ENCODE measurements at places on chromosomes 7 and 10. TPM values are rescaled to one million over a fixed set of nuclear protein-coding genes. Genes with fewer than 3 reads are reported as not detected.

FOXL3 gene
- total RNA-seq = not detected

WNT2 gene
- not detected for total RNA-seq

TRPV6 gene
- total RNA-seq = 0.48 TPM

AOAH gene
- 0.55 TPM for total RNA-seq

OR2A1 gene
- total RNA-seq = not detected

FXYD4 gene
- total RNA-seq = not detected

SFMBT2 gene
- 8.6 TPM for total RNA-seq

NPC1L1 gene
- total RNA-seq = not detected

CYP26C1 gene
- 0.21 TPM for total RNA-seq

PTCD1 gene
- total RNA-seq = 7.5 TPM

LRRD1 gene
- total RNA-seq = not detected

HIBADH gene
- total RNA-seq = 30.1 TPM

XRCC2 gene
- 34.0 TPM for total RNA-seq

ENKUR gene
- total RNA-seq = not detected

SKAP2 gene
- 5.1 TPM for total RNA-seq

All from H1 (cell line).